ENCODE measurements at places on chromosomes 5 and 9.

GRCh38 chr5:150313921-150314716, 11.4 kb upstream of the ARSI start:
- no peak overlapping the region for H3K27ac ChIP-seq
- H3K4me1 ChIP-seq = peaks cover 14% of the 10 kb centered on the region
- no peak for DNase-seq
- H3K36me3 ChIP-seq = no peaks in the 10 kb centered on the region
- H3K4me3 ChIP-seq = no peak overlapping the region
- no peaks in the 10 kb centered on the region for H3K27me3 ChIP-seq

DNA sequence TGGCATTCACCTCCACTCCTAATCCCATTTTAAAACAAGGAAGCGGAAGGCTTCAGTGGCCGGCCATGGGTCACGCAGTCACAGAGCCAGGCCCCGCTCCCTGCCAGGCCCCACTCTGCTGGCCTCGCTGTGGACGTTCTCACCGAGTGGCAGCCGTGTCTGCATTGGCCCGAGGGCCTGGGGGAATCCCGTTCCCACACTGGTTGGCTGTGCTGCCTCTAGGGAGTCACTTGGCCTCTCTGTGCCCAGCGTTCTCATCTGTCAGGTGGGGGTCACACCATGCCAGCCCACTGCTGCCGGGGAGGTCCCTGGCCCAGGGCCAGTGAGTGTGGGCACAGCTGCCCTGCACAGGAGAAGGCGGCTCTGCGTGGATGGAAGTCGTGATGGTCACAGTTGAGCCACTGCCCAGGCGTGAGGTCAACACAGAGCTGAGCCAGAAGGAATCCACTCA, 13.4 kb upstream of the SLC9A3 start:
- H3K36me3 ChIP-seq = no peaks in the 10 kb centered on the region
- DNase-seq = no peak
- H3K4me3 ChIP-seq = no peak overlapping the region
- no peaks in the 10 kb centered on the region for H3K27me3 ChIP-seq
- no peaks in the 10 kb centered on the region for H3K4me1 ChIP-seq

GRCh38 chr9:97596906-97597305, 36.3 kb downstream of the TSTD2 start:
- peaks cover 4% of the 10 kb centered on the region for H3K4me1 ChIP-seq
- H3K36me3 ChIP-seq = peaks cover 15% of the 10 kb centered on the region
- DNase-seq = no peak
- H3K27me3 ChIP-seq = no peaks in the 10 kb centered on the region
- H3K27ac ChIP-seq = no peak overlapping the region
- H3K4me3 ChIP-seq = no peak overlapping the region

DNA sequence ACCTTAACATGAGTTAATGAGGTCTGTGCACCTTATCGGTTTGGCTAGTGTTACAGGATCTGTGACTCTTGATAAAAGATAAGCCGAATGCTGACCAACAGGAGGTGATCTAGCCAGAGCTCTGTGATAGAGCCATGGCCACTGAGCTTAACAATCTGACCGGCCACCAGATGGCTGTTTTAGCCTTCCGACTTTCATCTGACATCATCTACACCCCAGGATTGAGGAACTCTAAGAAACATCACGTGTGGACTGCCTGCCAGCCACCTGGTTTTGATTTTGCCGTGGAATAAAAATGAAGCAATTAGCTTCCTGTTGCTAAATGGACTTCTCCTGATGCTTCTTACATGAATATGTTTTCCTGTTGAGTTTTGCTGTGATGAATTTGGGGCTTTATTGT, 281.3 kb downstream of the CEMIP2 start:
- no peaks in the 10 kb centered on the region for H3K4me1 ChIP-seq
- peak; percentile 15 for DNase-seq
- H3K27ac ChIP-seq = no peak overlapping the region
- no peaks in the 10 kb centered on the region for H3K27me3 ChIP-seq
- no peak overlapping the region for H3K4me3 ChIP-seq
- H3K36me3 ChIP-seq = no peaks in the 10 kb centered on the region

- no peaks in the 10 kb centered on the region for H3K27me3 ChIP-seq
- no peak overlapping the region for H3K4me3 ChIP-seq
- H3K4me1 ChIP-seq = no peaks in the 10 kb centered on the region
- DNase-seq = no peak
Measured at GRCh38 chr9:95036676-95037075, 280.8 kb downstream of the FANCC start.

DNA sequence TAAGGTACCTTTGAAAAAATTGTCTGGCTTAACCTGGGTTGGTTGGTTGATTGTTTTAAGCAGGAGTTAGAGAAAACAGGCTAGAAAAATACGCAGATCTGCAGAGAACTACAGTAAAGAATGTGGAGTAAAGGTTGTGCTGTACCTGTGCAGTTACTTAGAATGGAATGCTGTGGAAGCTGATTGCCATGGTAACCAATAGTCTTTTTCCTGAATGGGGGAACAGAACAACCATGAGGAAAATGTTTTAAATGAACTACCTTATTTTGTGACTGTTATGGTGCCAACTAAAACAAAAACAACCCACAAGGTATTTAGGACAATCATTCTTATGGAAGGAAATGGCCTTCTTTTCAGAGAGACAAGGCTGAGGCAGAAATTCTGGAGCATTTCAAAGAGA, 4.8 kb upstream of the HOMER1 start:
- H3K27me3 ChIP-seq = no peaks in the 10 kb centered on the region
- H3K4me1 ChIP-seq = peaks cover 21% of the 10 kb centered on the region
- DNase-seq = no peak
- no peak overlapping the region for H3K4me3 ChIP-seq
- no peaks in the 10 kb centered on the region for H3K36me3 ChIP-seq

DNA sequence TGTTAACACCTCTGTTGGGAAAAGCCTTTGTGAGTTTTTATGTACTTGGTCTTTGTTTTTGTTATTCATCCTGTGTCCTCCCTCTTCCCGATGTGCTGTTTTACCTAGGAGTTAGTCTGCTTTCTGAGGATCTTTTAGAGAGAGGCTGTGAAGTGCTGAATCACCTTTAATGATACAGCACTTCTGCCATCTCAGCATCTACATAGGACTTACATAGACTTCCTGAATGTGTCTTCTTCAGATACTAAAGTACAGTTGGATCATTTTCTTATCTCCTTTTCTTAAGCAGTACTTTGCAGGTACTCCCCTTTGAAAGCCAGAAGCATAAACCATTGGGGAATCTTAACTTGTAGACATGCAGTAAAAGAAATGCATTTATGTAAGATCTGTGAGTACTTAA, 31.5 kb downstream of the OTULIN start:
- peak overlapping the region; percentile 37 for H3K27ac ChIP-seq
- no peak overlapping the region for H3K4me3 ChIP-seq
- peaks cover 40% of the 10 kb centered on the region for H3K36me3 ChIP-seq
- DNase-seq = no peak
- H3K4me1 ChIP-seq = peaks cover 20% of the 10 kb centered on the region

GRCh38 chr5:142245786-142246185, 79.0 kb downstream of the SPRY4 start:
- H3K36me3 ChIP-seq = peaks cover 5% of the 10 kb centered on the region
- peaks cover 6% of the 10 kb centered on the region for H3K27me3 ChIP-seq
- no peak overlapping the region for H3K27ac ChIP-seq
- no peak overlapping the region for H3K4me3 ChIP-seq

GRCh38 chr5:171418316-171418981, 998 bp upstream of the FGF18 start:
- DNase-seq = peak; percentile 89
- no peak overlapping the region for H3K27ac ChIP-seq
- H3K27me3 ChIP-seq = peaks cover 39% of the 10 kb centered on the region
- H3K4me1 ChIP-seq = peaks cover 25% of the 10 kb centered on the region
- no peaks in the 10 kb centered on the region for H3K36me3 ChIP-seq

DNA sequence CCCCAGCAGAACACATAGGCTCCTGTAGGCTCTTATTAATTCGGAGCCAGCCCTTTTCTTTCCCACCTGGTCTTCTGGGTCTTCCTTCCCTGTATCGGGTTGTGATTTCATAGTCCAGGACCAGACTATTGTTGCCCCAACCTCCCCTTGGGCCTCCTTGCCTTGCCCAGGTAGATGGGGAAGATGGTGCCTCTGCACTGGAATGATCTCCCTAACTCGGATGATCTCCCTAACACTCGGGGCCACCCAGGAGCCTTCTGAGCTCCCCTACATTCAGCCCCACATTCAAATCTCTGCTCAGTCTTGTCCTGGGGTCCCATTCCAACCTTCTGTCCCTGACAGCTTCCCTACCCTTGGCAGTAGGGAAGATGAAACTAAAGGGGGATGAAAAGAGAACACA, 2.7 kb upstream of the IRF1 start:
- H3K4me3 ChIP-seq = no peak overlapping the region
- H3K4me1 ChIP-seq = peaks cover 34% of the 10 kb centered on the region
- H3K27me3 ChIP-seq = peaks cover 33% of the 10 kb centered on the region
- H3K27ac ChIP-seq = no peak overlapping the region

DNA sequence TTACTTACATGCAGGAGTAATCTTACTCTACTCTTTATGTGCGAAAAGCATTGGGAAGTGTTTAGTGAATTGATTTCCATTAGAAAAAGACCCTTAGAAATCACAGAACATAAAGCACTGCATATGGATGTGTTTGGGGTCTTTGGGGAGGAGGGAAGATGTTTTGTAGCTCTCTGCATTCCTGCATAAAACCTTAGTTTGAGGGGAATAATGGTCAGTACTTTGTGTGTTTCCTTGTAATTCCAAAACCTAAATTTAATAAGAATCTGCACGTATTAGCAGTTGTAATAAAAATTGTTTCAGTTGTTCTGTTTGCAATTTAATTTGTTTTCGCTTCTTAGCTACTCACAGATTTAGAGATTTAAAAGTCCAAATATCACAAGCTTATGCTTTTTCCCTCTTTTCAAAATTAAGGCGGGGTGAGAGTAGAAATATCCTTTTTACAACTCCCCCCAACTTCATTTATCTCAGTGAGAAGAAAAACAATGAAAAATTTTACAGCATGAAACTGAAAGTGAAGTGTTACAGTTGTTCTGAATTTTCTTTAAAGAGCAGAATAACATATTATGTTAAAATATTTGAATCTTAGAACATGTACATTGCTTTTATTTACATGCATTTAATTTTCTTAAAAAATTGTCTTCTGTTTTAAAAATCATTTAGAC, 143.8 kb downstream of the SMARCA2 start:
- no peak for DNase-seq
- no peaks in the 10 kb centered on the region for H3K27me3 ChIP-seq
- no peaks in the 10 kb centered on the region for H3K36me3 ChIP-seq

- no peaks in the 10 kb centered on the region for H3K27me3 ChIP-seq
- H3K27ac ChIP-seq = no peak overlapping the region
- no peaks in the 10 kb centered on the region for H3K36me3 ChIP-seq
- H3K4me3 ChIP-seq = no peak overlapping the region
- no peak for DNase-seq
Measured at GRCh38 chr5:94524841-94525697, 93.3 kb downstream of the KIAA0825 start.

GRCh38 chr9:107487521-107488374, 1.8 kb downstream of the KLF4 start:
- H3K4me1 ChIP-seq = peaks cover 39% of the 10 kb centered on the region
- H3K27me3 ChIP-seq = peaks cover 61% of the 10 kb centered on the region
- peak; percentile 75 for DNase-seq
- peaks cover 2% of the 10 kb centered on the region for H3K36me3 ChIP-seq
- no peak overlapping the region for H3K27ac ChIP-seq
- peak overlapping the region; percentile 85 for H3K4me3 ChIP-seq

DNA sequence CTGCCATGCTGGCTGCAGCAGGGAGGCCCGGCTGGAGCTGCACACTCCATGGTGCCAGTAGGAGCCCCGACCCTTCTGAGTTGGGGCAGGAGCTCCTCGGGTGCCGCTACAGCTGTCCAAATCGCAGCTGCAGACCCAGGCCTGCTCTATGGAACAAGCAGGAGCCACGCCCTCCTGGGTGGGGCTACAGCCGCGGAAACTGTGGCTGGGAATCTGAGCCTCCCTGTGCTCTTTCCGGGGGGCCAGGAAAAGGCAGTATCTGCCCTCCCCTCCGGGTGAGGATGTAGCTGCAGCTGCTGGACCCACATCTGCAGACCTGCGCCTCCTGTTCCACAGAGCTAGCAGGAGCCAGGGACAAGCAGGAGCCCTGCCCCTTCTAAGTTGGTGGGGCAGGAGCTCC, 278.9 kb upstream of the ACTBL2 start:
- H3K4me1 ChIP-seq = no peaks in the 10 kb centered on the region
- H3K27me3 ChIP-seq = no peaks in the 10 kb centered on the region
- no peaks in the 10 kb centered on the region for H3K36me3 ChIP-seq
- H3K4me3 ChIP-seq = no peak overlapping the region

GRCh38 chr9:133113163-133113948, 7.7 kb downstream of the RALGDS start:
- peaks cover 12% of the 10 kb centered on the region for H3K27me3 ChIP-seq
- H3K27ac ChIP-seq = no peak overlapping the region
- H3K4me3 ChIP-seq = no peak overlapping the region

GRCh38 chr5:34467436-34467835, 188.7 kb upstream of the RAI14 start:
- no peaks in the 10 kb centered on the region for H3K27me3 ChIP-seq
- no peak overlapping the region for H3K4me3 ChIP-seq
- H3K36me3 ChIP-seq = peaks cover 12% of the 10 kb centered on the region
- H3K27ac ChIP-seq = no peak overlapping the region
- no peaks in the 10 kb centered on the region for H3K4me1 ChIP-seq
- no peak for DNase-seq

DNA sequence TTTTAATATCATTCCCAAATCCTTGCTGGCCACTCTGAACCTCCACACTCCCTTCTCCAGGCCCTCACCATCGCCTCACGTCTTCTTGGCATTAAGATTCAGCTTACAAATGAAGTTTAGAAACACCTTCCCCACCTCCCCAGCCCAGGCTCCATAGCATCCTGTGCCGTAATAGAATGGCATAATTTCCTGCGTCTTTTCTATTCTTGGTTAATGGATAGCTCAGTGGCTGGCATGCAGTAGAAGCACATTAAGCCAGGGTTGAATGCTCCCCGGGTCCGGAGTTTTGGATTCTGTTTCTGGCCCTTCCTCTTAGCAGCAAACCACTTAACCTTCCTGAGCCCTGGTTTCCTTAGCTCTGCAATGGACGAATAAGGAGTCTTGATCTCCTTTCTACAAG, 13.8 kb downstream of the WWC1 start:
- no peak overlapping the region for H3K4me3 ChIP-seq
- H3K27me3 ChIP-seq = peaks cover 33% of the 10 kb centered on the region
- peaks cover 5% of the 10 kb centered on the region for H3K36me3 ChIP-seq
- H3K27ac ChIP-seq = no peak overlapping the region

- DNase-seq = no peak
- peaks cover 11% of the 10 kb centered on the region for H3K36me3 ChIP-seq
- H3K4me1 ChIP-seq = peaks cover 15% of the 10 kb centered on the region
- no peak overlapping the region for H3K27ac ChIP-seq
- H3K4me3 ChIP-seq = no peak overlapping the region
- H3K27me3 ChIP-seq = no peaks in the 10 kb centered on the region
Measured at GRCh38 chr9:83435301-83435700, 102.9 kb downstream of the FRMD3 start.

- H3K4me3 ChIP-seq = no peak overlapping the region
- DNase-seq = no peak
- no peak overlapping the region for H3K27ac ChIP-seq
- H3K36me3 ChIP-seq = no peaks in the 10 kb centered on the region
- H3K27me3 ChIP-seq = peaks cover 7% of the 10 kb centered on the region
Measured at GRCh38 chr9:128153060-128153946, 4.0 kb downstream of the LCN2 start.
